ENCODE measurements at places on chromosomes 12 and 14.

DNA sequence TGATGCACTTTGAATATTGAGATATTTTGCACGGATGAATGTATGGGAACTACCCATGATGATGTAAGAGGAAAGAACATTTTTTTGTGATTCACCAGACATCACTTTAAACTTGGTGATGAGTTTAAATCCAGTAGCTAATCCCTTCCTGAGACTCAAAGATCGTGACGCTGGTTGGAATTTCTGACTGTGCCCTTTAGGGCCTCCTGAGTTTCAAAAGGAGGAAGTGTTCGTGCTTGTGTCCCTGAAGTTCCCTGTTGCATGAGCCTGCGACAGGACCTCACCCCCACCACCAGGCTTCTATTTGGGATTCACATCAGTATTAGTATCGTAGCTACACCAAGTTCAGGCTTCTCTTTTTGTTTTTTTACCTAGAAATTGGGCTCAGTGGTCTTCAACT, 18.6 kb upstream of the RIN3 start:
- DNase-seq = no peak

DNA sequence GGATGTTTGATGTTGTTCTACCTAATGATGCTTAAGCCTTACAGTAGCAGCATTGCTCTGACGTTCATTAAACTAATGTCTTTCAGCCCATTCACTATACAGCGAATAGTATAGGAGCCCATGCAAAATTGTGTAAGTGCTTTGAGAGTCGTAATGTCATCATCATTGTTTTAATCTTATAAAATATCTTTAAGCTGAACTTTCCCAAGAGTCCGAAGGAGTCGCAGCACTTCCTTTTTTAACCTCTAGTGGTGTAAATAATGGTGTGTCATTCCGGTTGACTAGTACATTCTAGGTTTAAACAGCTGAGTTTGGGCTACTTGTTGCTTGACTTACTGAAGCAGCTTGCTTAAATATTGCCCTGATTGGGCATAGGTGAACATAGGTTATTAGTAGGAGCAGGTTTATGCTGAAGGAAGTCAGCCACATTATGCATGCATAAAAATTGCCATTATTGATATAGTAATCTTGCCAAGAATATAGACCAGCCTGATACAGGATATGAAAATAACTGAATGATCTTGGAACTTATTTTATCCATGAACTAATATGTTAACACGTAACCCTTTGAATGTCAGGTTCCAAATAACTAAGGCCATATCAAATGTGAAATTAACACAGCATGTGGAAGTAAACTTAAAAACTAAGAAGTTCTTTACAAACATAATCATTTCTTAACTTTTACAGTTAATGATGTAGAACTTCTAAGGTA, 2.6 kb downstream of the WNK1 start:
- DNase-seq = no peak

DNA sequence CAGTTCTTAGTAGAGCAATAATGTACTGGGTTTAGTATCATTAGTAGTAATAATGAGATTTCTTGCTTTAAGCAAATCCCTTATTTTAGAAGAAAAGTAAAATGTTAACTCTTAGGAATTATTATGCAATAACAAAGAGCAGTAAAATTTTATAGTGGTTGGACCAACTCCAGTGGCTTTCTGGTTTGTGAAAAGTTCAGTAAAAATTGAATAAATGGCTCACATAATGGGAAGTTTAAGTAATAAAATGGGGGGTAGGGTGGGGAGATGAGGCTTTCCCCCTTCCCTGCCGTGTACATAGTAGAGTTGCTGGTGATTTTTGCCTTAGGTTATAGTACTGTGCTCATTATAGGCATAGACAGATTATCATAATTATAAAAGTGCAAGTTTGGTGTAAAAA, 250.5 kb upstream of the ATP2B1 start:
- DNase-seq = no peak

GRCh38 chr12:106139422-106140171, 843 bp upstream of the NUAK1 start:
- DNase-seq = no peak

DNA sequence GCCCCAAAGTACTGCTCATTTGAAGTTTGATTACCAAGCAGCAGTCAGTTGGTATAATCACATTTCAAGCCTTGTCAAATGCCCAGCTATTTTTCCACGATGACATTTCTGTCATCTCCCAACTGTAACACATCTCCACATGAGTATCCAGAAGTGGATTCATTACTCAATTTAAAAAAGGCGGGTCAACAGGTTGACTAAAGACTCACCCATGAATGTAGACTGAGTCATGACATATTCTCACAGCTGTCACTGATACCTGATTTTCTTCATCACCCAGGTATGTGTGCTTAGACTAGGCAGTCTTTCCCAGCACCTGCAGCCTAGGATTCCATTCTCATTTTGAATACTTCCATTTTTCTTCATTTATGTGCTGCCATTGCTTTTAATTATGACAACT, 75.1 kb upstream of the DBX2 start:
- no peak for DNase-seq

DNA sequence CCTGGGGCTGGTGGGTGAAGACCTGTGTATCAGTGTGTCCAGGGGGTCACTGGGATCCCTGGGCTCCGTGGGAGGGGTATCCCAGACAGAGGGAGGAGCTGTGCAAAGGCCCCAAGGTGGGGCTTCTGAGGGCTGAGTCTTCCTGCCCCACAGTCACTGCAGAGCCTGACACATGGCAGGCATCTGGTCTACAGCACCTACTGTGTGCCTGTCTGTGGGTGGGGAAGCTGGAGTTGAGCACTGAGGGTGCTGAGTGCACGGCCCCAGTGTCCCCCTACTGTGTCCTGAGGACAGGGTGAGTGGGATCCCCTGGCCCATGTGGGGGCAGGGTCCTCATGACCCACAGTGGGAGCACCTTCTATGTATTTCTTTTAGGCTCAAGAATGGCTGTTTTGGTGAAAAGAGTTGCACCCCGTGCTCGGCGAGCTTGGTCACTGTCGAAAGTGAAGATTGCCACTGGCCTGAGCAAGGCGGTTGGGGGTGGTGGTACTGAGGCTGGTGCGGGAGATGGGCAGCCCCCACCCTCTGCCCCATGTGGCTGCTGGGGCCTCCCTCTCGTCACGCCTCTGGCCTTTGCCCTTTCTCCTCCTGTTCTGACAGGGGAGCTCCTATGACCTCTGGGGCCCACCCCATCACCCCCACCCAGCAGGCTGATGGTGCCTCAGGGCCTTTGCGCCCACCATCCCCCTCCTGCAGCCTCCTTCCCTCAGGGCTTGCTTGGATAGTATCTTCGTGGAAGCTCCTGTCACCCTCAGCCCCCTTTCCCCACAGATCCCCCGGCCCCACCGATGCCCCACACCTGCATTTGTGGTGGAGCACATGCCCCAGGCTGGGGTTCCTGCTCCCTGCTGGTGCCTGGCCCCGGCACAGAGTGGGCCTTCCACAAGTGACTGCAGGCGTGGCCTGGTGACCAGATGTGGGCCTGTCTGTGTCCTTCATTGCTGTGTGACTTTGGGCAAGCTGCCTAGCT, 55.8 kb downstream of the BEGAIN start:
- DNase-seq = no peak

GRCh38 chr12:93707836-93708235, 30.7 kb downstream of the CRADD start:
- no peak for DNase-seq

- no peak for DNase-seq
Observed at GRCh38 chr12:65949971-65950370, 125.7 kb downstream of the HMGA2 start.

DNA sequence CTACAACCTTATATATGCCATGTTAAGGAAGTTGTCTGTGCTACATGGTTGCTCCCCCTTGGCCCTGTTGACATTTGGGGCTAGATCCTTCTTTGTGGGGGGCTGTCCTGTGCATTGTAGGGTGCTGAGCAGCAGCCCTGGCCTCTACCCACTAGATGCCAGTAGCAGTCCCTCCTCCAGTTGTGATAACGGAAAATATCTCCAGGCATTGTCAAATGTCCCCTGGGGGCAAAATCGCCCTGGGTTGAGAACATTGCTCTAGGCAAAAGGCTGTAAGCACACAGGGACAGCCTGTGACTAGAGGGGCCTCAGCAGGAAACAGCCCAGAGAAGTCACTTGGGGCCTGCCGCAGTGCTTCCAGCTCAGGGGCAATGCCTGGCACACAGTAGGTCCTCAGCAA, 1100.3 kb downstream of the BCL11B start:
- DNase-seq = no peak

- DNase-seq = no peak
Observed at GRCh38 chr12:69985656-69986055, 160.6 kb downstream of the MYRFL start.

DNA sequence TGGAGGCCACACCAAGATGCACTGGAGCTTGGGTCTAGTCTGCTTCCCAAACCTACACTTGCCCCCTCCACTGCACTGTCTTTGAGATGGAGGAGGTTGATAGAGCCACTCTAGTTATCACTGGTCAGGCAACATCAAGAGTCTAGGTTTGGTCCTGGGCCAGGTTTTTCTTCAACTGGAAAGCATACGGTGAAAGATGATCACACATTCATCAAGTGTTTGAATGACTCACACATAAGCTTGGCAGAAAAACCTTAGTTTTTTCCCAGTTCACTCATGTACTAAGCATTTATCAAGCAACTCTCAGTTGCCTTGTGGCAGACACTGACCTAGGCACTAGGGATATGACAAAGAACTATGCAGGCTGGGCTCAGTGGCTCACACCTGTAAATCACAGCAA, 84.5 kb downstream of the PLEKHG3 start:
- no peak for DNase-seq

- no peak for DNase-seq
Observed at GRCh38 chr14:89428546-89429198, 11.6 kb upstream of the FOXN3 start.

DNA sequence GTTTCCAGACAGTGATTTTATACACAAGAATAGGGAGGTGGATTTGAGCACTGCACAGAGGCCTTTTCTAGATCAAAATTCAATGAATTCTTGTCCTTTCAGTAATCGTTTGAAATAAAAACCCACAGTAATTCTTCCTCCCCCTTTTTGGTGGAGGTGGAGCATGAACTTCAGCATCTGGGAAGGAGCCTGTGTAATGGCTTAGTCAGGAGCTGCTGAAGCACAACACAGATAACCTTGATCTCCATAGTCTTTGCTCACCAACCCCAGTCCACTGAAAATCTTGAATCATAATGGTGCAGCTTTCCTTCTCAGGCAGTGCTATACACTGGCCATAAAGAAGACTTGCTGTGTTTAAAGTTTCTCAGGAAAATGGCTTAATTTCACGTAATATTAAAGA, 6.4 kb upstream of the TBPL2 start:
- DNase-seq = no peak

- DNase-seq = no peak
Observed at GRCh38 chr12:7123806-7124522, 4.7 kb downstream of the RBP5 start.

DNA sequence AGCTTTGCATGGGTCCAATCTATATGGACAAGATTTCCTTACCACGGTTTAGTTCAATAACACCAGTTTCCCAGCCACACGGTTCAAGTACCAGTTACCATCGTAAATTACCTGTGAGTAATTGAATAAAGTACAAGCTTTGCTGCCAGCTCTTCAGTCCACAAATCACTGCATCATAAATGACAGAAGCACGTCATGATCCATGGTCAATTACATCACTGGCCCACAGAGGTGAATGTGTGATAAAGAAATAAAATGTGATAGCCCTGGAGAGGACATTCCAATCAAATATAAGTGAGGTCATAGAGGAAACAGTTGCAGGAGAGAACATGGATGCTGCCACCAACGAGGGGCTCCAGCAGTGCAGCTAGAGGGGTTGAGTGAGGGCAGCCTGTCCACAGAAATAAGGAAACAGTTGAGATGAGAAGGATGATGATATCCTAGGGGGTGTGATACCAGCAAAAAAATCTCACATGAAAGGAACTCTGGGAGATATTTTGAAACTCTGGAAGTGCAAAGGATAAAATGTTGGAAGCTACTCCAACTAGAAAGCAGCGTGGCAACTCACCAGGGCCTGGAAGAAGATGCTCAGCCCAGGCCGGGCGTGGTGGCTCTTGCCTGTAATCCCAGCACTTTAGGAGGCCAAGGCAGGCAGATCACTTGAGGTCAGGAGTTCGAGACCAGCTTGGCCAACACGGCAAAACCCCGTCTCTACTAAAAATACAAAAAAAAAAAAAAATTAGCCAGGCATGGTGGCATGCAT, 5.8 kb upstream of the DYNC1H1 start:
- DNase-seq = no peak

DNA sequence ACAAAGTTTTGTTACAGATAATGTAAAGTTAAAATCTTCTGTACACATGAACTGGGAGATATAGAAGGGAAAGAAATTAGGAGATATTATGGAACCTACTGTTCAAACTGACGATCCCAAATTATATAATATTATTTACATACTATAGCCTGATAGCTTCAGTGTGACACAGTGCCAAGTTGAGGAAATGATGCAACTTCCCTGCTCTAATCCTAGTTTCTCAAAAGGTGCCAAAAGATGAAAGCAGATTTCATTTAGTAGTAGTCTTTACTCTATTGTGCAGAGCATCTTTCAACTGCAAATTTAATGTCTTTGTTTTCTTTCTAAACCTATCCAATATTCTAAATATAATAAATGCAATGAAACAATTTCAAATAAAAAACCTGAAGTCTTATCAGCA, 46.9 kb downstream of the COCH start:
- no peak for DNase-seq

DNA sequence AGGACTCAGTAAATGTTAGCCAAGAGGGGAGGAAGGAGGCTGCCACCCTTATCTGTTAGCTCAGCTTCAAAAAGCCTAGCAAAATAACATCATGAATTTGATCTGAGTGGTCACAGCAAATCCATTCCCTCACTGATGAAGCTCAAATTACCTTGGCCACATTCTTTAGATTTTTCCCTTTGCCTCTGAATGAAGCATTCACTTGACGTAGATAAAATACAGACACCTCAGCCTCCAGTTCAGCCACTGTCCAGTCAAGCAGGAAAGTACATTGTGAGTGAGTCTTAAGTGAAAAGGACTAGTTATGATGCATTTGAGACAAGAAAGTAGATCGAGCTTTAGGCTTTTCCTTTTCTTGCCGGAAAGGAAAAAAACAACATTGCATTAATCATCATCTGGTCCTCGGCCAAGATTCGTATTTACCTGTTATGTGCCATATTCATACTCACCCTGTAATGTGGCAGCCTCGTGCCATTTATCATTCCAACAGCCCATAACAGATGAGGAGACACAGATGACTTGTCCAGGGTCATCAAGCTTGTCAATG, 146.5 kb downstream of the ETV6 start:
- no peak for DNase-seq

DNA sequence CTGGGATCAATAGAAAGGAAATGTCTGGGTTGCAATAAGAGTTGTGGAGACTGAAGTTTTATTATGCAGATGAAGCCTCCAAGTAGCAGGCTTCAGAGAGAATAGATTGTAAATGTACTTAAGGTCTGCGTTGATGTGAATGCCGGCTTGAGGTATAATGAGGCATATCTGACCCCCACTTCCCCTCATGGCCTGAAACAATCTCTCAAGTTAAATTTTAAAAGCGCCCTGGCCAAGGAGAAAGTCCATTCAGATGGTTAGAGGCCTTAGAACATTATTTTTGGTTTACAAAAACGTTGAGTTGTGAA, 28.3 kb upstream of the HIGD1C start:
- no peak for DNase-seq

DNA sequence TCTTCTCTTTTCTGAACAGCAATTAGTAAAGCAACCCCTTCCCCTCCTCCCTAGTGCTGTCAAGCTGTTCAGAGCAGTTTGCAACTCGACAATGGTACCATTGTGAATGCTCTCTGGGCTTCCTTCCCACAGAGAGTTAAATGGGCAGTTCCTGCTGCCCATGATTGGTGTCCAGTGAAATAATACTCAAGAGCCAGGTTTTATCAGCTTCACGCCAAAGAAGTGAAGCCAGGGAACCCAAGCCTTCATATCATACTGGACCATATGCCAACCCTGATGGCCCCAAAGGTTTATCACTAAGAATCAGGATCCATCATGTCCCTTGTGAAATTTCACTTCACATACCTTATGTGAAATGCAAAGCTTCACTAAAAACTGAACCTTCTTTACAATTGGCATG, 24.7 kb downstream of the INSM2 start:
- no peak for DNase-seq
